ENCODE measurements at places on chromosomes 16 and 17.

DNA sequence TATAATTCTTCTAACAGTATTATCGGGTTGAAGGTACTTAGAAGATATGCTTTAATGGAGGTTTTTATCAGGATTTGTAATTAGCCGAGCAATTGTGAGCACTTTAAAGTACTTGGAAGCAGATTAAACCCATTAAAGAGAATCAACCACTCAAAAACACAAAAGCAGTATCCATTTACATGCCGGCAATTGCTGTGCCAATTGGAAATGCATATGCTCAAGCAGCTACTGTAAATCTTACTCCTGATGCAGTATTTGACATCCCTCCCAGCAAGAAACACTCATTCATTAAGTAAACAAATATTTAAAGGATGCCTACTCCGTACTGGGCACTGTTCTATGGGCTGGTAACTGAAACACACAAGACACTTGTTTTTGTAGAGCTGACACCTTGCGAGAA lies 11.4 kb upstream of the CCL1 start:
- DNase-seq = no peak

- DNase-seq = no peak
These were observed 14.4 kb downstream of the FLYWCH1 start for GRCh38 chr16:2925951-2926649.

GRCh38 chr16:70753228-70753627 lies 47.7 kb downstream of the VAC14 start:
- DNase-seq = no peak

GRCh38 chr16:49276646-49277385 lies 4.8 kb downstream of the CBLN1 start:
- no peak for DNase-seq

- DNase-seq = no peak
These were observed 15.0 kb upstream of the SLC12A3 start for GRCh38 chr16:56849690-56850680.

- no peak for DNase-seq
These were observed 33.7 kb downstream of the SRCIN1 start for GRCh38 chr17:38571833-38572668.

DNA sequence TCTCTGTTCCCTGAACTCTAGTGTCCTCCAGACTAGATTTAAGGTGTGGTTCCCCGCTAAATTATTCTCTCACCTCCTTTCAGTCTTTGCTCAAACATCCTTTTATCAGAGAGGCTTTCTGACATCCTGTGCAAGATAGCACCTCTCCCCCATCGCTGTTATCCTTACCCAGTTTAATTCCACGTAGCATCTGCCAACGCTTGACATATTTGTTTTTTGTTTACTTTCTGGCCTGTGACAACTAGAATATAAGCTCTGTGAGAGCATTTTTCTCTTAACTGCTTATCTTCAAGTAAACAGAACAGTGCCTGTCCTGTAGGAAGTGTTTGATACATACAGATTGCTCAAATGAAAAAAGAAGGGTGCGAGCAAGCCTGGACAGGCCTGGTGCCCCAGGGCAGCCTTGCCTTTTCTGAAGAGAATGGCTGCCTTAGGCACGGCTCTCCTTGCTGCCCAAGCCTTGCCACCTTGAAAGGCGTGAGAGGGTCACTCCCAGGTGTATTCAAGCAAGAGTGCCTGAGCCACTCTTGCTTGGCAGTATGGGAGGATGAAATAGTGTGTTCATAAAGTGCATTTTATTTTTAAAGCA lies 9.7 kb downstream of the DYNLL2 start:
- no peak for DNase-seq

DNA sequence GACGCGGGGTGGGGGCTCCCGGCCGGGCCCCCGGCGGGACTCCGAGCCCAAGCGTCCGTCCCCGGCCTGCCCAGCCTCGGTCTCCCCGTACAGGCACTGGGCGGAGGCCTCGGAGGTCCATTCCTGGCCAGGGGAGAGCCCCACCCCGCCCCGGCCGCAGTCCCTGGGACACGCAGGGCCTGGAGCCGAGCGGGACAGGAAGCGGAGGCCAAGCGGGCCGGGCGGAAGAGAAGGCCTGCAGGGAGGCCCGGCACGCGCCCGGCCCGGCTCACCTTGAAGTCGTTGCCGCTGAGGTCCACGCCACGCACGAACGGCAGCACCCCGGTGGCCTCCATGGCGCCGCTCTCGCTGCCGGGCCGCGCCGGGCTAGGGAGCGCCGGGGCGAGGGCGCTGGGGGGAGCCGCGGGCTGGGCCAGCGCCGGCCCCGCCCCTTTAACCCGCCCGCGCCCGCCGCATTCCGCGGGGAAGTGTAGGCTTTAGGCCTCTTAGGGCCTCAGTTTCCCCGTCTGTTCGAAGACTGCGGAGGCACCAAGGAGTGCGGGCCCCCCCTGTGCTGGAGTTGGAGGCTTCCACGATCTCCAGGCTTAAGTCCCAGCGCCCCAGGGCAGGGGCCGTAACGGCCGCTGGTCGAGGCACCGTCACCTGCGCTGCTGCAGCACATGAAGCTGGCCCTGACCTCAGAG lies at the start of gene FLII:
TSS of gene FLII (minus strand) at position 383 of the 683 bp plus-strand sequence. CDS start at position 335, 48 bp downstream.
- DNase-seq = peak; percentile 65

DNA sequence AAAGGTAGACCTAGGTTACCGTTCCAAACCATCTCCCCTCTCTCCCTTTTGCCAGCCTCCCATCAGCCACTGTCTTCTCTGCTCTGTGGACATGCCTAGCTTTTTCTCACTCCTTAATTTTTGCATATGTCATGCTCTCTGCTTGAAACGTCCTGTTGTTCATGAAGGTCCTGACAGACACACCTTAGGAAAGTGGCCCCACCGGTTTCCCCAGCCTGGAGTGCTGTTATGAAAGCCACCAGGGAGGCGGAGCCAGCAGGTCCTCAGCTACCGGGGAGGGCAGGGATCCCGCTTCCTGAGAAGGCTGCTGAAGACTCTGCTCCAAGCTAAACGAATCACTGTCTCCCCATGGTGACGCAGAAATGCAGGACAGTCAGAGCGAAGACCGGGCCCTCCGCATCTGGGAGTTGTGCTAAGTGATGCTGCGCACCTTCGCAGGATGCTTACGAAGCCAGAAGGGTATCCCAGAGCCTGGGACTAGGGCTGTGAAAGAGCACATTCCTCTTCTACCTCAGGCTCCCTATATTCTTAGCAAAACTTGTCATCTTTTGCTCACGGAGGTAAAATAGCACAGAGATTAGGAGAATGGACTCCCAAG lies 2.3 kb upstream of the SLC16A11 start:
- peak; percentile 29 for DNase-seq

DNA sequence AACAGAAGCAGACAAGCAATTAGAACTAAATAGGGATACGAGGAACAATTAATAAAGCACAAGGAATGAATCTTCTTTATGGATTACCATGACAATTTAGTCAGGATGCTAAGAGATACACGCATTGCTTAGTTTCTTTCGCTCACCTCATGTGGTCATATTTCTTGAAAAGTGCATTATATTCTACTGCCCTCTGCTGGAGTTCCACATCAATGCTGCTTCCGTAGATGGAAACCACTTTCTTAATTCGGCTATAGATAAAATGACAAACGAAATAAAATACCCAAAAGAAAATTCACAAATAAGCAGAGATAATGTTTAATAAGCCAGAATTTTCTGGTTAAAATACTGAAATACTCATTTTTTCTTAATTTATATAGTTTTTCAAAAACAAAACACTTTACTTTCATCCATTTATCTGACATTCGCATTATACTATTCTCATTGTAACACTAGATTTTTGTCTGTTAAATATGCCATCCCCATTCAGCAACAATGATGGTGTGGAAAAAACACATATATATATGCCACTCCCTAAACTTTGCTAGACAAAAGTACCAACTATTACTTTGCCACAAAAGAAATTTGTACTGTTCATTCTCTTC lies 22.0 kb upstream of the PHLPP2 start:
- DNase-seq = no peak

- DNase-seq = no peak
These were observed 9.4 kb downstream of the LPO start for GRCh38 chr17:58247511-58248363.

DNA sequence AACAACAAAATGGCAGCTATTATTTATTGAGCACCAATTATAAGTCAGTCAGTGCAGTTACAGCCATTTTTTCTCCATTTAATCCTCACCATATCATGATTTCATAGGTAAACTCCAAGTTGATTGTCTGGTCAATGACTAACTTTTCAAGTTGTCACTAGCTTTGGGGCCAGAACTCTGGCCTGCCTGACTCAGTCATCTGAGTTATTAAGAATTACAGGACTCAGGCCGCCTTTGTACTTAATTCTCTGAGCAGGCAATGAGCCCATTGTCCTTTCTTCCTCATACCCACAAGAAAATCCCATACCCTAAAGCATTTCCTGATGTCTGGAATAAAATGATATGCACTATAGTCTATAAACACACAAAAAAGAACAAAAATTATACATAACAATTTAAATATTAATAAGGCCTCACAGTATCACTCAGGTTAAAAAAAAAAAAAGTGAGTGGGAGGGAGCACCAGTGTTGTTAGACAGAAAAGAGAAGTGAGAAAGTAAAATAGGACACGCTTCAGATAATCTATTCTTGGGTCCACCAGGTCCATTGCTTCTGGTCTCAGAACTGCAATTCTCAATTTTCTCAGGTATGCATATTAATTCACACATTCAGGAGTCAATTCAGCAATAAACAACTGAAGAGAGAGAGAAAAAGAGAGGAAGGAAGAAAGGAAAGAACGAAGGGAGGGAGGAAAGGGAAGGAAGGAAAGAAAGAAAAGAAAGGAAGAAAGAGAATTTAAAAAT lies 70.2 kb downstream of the SPAG9 start:
- DNase-seq = no peak

GRCh38 chr17:47831003-47831933 lies at the start of the genes LRRC46 and MRPL10:
TSS of gene LRRC46 (plus strand) at chr17:47831670. CDS start at chr17:47831990, 320 bp downstream.
TSS of gene MRPL10 (minus strand) at chr17:47831541. CDS start at chr17:47831511, 30 bp downstream.
- peak; percentile 92 for DNase-seq
